ENCODE measurements at places on chromosomes 5 and 9.

DNA sequence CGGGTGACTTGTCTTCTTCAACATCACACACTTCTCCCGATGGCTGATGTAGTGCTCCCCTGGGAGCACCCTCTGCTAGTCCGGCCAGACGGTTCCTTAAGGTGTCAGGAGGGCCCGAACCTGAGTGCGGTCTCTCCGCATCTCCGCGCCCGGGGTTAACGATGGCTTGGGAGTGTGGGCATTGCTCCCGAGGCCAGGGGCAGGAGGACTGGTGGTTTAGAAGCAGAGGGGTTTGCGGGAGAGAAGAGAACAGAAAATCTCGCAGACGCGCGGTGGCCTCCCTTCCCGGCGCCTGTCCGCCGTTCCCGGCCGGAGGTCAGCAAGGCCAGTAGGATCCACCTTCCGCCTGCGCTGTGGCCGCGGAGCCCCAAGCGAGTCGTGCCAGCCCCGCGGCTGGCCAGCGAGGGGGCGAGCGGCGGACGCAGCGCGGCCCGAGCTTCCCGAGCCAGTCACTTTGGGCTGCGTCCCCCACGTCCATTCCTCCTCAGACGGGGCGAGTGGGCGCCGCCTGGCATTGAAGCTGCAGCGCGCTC is 700 bp downstream of the CDO1 start:
- DNase-seq: no peak

DNA sequence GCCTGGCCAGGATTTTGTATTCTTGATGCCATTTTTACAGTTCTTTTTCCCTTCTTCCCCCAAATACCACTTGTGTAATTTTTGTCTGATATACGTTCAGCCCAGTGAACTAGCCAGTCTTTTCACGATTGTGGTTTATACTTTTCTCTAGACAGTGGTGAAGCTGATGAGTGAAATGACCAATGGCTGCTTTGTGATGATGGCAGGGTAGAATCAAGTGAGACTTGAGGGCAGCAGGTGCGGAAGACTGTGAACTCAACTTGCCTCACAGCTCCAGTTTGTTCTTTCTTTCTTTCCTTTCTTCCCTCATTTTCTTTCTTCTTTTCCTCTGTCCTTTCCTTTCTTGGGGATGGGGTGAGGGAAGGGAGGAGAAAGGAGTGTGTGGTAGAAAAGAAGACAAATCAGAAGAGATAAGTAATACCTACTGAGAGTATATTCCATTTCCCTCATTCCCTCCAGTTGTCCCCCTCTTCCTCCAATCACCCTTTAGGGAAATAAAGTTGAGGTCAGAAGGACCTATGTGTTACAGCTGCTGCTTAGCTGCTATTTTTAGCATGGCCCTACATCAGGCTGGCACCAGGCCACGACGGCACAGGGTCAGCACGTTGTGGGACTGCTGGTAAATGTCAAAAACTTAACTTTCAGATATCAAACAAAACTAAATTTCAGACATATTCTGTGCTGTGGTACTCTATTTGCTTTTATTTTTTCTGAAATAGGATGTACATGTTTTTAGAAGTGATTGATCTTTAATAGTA is 12.3 kb downstream of the ZSWIM6 start:
- DNase-seq: no peak

- no peak for DNase-seq
Measured at GRCh38 chr5:31757806-31758205, 118.9 kb downstream of the PDZD2 start.

- no peak for DNase-seq
Measured at GRCh38 chr9:93301911-93302541, 118.1 kb downstream of the WNK2 start.

GRCh38 chr9:37381094-37381741 is 41.3 kb upstream of the GRHPR start:
- DNase-seq: no peak

- no peak for DNase-seq
Measured at GRCh38 chr5:59025734-59026133, 442.9 kb downstream of the RAB3C start.

GRCh38 chr9:134272302-134273023 is 53.8 kb upstream of the RXRA start:
- no peak for DNase-seq

- DNase-seq: no peak
Measured at GRCh38 chr9:129290606-129291005, 112.5 kb upstream of the IER5L start.

DNA sequence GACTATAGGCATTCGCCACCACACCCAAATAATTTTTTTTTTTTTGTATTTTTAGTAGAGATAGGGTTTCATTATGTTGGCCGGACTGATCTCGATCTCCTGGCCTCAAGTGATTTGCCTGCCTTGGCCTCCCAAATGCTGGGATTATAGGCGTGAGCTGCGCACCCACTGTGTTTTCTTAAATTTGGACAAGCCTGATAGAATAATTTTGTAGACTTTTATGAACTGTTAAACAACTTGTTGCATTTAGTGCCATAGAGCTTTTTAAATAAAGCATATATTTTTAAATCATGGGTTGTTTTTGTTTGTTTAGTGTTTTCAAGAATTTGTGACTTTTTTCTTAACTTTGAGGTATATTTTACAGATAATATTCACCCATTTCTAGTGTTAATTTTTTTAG is 4.8 kb downstream of the PHAX start:
- DNase-seq: no peak
